Stimulated activated CD8-positive, alpha-beta memory T cell treated with anti-CD3 and anti-CD28 coated beads, Interleukin-15, amount 100 ng/mL, for 4 hours (primary cell): ENCODE measurements at places on chromosomes 2 and 18.
A peak's percentile ranks its signal among the peaks of the same experiment; 100 is the strongest.

GRCh38 chr2:166892397-166892796 lies 4.1 kb downstream of the XIRP2 start:
- no peak for DNase-seq

GRCh38 chr2:167212014-167212648 lies 323.9 kb downstream of the XIRP2 start:
- no peak for DNase-seq

DNA sequence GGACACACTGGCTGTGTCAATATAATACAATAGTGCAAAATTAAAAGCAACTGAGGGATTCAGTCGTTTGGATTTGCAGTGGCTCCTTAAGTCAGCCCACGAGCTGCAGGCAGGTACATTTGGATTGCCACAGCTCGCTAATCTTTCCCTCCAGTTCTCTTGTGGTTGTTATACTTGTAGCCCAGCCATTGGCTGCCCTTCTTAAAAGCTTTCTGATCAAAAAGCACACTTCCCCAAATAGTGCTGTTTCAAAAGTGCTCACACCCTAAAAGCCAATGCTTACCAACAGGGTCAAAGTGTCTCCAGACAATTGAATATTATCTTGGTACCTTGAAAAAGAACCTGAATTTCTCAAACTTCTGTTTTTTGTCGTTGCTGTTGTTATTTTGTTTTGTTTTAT lies 404.7 kb upstream of the FAM98A start:
- DNase-seq: no peak

- DNase-seq: no peak
These were observed 85.3 kb downstream of the FEZ2 start for GRCh38 chr2:36512705-36513104.

DNA sequence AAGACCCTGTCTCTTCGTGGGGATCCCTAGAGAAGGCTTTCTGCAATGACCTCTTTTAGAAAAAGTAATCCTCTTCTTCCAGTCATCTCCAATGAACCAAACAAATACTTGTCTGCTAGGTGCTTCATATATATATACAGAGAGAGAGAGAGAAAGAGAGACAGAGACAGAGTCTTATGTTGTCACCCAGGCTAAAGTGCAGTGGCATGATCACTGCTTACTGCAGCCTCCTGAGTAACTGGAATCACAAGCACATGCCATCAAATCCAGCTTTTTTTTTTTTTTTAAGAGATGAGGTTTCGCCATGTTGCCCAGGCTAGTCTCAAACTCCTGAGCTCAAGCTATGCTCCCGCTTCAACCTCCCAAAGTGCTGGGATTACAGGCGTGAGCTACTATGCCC lies 18.6 kb upstream of the PKDCC start:
- no peak for DNase-seq

DNA sequence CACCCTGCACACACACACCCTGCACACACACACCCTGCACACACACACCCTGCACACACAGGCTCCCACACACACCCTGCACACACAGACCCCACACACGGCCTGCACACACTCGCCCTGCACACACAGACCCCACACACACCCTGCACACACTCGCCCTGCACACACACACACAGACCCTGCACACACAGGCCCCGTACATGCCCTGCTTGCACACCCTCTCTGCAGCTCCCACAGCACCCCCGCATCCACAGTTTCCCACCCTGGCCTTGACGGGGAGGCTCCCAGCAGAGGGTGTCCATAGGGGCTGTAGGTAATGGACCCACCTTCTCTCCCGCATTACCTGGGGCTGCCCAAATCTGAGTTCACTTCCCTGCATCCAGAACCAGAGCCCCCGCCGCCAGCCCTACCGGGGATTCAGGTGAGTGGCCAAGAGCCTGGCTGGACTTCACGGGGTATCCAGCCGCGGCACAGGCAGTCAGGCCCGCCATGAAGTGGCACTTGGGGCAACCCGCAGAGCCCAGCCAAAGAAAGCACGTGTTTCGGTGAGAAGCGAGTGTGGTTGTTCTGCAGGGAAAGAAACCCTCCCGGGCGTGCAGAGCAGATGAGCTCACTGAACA lies 88.6 kb upstream of the GPC1 start:
- no peak for DNase-seq

DNA sequence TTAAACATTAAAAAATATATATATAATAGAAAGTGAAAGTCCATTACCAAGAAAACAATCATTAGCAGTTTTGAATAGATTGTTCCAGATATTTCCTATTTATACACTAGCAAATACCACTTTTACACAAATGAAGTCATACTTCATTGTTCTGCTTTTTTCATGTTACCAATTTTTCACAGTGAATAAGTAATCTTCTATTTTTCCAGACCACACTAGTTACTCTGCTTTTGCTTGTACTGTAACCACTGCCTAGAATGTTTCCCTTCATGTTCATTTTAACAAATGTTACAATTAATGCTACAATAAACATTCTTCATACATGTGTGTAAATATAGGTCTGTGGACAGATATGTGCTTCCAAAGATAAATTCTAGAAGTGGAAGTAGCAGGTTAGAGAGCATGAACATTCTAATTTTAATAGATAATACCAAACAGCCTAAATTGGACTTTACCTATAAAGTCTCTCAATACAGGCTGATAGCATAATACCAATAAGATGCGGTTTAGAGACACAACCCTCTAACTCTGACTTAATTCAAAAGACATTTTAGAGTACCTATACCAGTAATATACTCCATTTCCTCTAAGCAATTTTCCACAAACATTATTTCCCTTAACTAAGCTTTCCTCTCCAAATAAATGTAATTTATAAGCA lies 17.0 kb downstream of the ITSN2 start:
- no peak for DNase-seq

GRCh38 chr2:57615855-57616556 lies 430.6 kb upstream of the VRK2 start:
- DNase-seq: no peak

DNA sequence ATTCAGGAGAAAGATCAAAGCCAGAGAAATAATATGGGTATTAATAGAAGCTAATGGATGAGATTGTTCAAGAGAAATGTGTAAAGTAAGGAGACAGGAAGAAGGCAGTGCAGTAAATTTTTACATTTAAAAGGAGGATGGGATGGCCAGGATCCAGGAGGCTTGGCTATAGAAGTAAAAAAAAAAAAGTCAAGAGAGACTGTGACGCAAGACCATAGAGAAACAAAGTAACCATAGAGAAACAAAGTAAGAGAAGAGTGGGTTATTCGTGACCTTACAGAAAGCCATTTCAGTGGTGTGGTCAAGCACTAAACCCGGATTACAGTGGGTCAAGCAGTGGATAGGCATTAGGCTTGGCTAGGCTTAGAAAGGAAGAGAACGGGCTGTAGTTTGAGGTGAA lies 10.5 kb upstream of the FAM171B start:
- no peak for DNase-seq

DNA sequence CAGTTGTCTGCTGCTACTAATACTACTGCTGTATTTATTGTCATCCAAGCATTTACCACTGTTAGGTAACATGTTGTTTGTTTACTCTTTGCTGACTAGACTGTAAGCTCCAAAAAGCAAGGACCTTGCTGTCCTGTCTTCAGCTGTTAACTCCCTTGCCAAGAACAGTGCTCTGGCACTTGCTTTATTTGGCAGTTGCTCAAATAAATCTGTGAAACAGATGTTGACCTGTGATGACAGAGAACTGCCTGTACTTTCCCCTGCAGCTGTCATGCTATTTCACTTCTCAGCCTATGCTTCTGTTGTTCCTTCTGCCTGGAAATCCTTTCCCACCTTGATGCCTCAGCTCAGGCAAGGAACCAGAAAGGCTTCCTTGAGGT lies 181.2 kb downstream of the ATAD2B start:
- no peak for DNase-seq

DNA sequence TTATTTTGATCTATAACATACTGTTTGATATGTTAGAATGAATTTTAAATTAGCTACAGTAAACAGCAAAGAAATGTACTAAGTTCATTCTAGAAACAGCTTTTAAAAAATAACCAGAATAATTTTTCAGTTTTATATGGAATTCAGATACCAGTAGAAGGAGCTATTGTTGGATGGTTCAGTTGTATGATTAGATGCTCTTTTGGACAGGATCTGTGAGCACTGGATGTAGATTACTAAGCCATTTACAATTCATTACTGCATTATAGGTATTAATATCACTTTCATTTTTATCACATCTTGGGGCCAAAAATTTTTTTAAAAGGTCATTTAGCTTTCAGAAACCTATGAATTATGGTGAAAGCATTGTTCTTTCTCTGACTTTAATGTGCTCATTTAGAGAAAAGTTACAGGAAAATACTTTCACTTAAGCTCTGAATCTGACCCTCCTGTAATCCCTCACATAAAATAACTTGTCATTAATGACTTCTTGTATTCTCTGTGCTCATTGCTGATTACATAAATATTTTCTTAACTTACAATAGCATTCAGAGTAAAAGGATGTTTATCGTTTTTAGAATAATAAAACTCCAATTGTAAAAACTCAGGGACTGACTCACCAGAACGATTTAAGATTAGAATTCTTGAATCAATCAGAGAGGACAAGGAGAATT lies 750.2 kb downstream of the SLC4A3 start:
- DNase-seq: no peak

- DNase-seq: no peak
These were observed 29.5 kb upstream of the ODC1 start for GRCh38 chr2:10477443-10478297.

DNA sequence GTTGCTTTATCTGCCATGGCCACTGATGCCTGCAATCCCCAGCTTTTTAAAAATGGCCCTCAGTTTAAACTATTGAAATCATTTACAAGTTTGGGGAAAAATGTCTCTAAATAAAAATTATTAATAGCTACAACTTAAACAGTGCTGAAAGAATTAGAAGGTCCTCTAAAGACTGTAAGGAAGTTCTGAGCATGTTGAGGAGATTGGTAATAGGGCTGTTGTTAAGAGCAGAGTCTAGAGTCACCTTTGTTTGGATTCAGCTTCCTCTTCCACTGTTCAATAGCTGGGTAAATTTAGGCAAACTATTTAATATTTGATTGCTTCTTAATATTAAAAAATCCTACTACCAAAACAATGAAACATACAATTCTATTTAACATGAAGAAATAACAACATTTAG lies 1127.1 kb upstream of the DDX18 start:
- no peak for DNase-seq

- DNase-seq: no peak
These were observed 31.1 kb upstream of the ACTR3 start for GRCh38 chr2:113858764-113859163.

DNA sequence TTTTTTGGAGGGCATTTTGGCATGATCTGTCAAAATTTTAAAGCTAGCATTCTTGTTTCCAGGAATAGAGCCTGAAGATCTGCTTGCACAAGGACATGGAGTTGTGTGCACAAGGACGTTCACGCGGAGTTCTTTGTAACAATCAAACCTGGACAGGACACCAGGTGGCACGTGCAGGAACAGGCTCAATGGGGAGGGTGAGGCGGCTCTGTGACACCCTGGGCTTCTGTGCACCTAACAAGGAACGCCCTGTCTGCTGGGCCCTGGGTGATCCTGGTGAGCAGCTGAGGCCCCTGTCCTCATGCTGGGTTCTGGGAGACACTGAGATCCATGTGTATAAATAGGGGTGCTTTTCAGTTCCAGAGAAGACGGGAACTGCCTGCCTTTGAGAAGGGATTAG lies 93.1 kb upstream of the PXDN start:
- DNase-seq: no peak

- no peak for DNase-seq
These were observed 186.1 kb downstream of the SEPTIN10 start for GRCh38 chr2:109427661-109428091.

DNA sequence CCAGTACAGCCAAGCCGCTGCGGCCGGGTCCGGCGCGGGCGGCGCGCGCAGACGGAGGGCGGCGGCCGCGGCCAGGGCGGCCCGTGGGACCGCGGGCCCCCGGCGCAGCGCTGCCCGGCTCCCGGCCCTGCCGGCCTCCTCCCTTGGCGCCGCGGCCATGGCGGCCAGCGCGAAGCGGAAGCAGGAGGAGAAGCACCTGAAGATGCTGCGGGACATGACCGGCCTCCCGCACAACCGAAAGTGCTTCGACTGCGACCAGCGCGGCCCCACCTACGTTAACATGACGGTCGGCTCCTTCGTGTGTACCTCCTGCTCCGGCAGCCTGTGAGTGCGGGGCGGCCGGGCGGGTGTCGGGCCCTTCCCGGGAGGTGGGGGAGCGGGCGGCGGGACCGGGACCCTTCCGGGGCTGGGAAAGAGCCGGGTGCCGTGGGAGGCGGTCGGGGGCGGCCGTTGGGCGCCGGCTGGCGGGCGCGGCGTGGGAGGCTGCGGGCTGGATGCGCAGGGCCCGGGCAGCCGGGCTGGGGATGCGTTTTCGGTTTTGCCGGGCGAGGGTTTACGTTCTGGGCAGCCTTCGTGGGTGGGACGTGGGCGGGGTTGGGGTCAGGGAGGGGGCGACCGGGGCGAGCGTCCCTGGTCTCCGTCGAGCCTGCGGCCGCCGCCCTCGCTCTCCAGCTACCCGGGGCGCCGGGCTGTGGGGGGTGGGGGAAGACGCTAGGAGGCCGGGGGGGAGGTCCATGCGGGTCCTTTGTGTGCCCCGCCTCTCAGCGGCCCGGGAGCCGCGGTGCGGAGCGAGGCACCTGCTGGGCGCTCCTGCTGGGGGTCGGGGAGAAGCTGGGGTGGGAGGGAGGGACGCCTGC lies 537 bp downstream of the AGFG1 start:
- peak; percentile 35 for DNase-seq

GRCh38 chr2:23626701-23627230 lies 241.8 kb downstream of the KLHL29 start:
- DNase-seq: no peak

DNA sequence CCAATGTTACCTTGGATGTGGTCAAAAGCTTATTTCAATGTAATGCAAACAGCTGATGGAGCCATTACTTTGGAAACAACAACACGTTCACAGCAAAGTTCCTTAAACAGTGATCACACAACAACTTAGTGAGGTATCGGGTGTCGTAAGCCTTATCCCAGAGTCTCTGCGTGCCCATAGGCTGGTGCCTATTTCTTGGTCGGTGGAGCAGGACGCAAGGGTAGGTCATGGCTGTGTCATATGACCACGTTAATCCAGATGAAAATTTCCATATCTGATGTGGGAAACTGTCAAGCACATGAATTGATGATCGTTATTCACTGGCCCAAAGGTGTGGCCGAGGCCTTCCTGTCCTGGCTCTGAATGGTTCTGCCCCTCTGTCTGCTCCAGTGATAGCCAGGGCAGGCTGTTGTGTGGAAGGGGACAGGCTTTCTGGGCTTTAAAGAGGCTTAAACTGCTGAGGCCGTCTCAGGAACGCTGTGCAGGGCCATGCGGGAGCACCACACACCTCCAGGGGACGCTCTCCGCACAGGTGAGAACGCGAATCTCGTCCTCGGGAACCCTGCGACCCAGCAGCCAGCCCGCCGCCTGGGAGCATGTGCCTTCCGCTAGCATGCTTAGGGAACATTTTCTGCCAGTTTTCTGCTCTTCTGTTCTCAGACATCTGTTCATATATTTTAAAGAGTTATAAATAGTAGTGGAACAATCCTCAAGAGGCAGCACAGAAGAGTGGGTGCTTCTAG lies 90.6 kb downstream of the KCTD1 start:
- DNase-seq: no peak

DNA sequence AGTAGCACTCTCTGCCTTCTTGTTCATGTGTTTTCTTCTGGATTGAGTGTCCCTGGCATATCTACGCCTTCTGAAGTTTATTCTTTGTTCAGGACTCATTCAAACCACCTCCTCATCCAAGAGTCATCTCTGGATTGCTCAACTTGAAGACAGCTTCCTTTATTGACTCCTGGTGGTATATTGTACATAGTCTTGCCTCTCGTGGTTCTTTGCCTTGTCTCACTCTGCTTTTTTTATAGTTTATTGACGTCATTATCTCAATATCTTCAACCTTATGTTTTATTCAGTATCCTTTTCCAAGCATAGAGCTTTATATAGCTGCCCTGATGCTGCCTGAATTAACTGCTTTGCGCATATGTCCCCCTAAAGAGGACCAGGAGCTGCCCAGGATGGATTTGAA lies 161.7 kb downstream of the INSIG2 start:
- no peak for DNase-seq
